CD4-positive, alpha-beta T cell treated with Interleukin-4 for 1 hour (primary cell): ENCODE measurements at places on chromosomes 1 and 21.

GRCh38 chr1:48414264-48414663, 57.7 kb downstream of the SPATA6 start:
- no peak for DNase-seq

DNA sequence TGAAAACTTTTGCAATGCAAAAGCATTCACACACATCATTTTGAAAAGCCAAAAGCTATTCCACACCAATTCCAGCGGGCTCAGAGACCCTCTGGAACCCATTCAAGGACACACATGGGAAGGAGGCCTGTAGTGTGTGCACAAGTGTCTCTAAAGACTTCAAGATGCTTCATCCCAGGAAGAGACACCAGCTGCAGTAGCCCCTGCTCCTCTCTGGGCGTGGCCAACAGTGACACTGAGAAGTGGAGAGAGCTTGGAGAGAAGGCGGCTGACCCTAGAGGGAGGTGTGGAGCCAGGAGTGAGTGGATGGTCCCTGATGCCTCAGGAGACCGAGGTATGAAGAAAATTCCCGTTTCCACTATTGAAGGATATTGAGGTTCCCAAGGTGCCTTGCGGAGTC, 14.9 kb upstream of the TNNI1 start:
- DNase-seq: no peak

DNA sequence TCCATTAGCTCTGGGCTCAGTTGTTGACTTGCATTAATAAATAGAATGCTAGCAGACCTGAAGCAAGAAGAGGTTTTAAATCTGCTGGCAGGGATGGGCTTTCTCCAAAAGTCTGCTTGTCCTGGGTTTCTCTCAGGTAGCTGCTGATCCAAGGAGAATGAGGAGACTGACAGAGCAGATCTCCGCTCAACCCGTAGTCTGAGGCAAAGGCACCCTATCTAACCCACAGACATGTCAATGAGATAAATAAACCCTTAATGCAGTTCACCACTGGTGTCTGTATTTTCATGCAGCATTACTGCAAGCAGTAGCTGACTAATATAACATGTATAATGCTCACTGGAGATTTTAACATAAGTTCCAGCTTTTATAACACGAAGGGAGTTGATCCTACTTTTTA, 44.1 kb upstream of the RGS21 start:
- no peak for DNase-seq

GRCh38 chr1:234584926-234585325, 25.1 kb downstream of the IRF2BP2 start:
- no peak for DNase-seq

DNA sequence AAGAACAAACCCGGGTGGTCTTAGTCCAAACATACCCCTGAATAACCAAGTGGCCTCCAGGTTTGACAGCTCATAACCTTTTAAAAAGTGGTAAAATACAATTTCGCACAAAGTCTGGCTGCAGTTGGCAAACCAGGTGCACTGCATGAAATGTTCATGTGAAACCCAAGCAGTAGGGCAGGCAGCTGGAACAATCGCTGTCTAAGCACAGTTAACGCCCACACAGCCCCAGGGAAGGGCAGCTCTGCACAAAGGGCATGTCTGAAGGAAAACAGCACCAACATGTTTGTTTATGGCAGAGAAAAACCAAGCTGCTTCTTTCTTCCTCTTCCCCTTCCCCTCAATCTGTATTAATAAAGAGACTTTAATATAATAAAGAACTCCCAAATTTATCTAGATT, 49.5 kb downstream of the KIAA1614 start:
- DNase-seq: no peak

DNA sequence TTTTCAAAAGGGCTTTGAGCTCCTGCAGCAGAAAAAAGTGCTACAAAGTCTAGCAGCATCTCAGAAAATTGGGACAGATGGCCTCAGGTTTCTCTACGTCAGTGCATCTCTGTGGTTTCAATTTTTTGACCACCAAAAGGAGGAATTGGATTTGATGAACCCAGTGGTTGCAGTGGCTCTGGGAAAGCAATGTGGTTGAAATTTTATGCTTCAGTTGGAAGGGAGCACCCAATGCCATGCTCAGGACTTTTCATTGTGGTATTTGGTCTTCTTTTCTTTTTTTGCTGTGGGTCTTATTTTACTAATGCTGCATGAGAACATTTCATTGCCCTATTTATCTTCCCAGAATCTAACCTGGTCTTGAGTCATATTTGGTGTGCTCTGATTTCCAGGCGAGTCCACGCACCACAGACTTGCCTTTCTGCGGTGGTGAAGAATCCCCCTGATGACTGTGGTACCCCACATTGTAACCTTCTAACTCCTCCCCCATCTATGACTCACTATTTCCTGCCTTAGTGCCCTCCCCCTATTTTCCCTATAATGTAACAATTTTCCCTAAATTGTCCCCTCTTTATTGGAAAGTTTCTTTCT, 56.7 kb downstream of the S1PR1 start:
- peak; percentile 55 for DNase-seq

DNA sequence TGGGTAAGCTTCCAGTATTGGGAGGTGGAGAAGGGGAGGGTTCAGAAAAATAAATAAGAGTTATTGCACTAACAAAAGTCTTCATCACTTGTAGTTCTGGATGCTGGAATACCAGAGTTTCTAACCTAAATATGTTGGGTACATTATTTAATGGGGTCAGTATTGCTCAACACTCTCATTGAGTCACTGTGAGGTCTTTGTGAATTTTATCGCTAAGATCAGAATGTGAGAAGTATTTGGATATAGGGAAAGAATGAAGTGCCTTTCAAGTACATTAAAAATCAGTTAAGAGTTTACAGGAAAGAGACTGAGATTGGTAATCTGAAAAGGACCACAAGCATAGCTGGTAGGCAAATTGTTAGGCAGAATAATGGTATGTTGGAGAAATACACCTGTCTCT, 8.8 kb downstream of the SNRPE start:
- no peak for DNase-seq

GRCh38 chr21:44301141-44301540, 1.3 kb downstream of the PFKL start:
- no peak for DNase-seq

- no peak for DNase-seq
Observed at GRCh38 chr1:197021716-197022115, 44.4 kb downstream of the CFHR5 start.

DNA sequence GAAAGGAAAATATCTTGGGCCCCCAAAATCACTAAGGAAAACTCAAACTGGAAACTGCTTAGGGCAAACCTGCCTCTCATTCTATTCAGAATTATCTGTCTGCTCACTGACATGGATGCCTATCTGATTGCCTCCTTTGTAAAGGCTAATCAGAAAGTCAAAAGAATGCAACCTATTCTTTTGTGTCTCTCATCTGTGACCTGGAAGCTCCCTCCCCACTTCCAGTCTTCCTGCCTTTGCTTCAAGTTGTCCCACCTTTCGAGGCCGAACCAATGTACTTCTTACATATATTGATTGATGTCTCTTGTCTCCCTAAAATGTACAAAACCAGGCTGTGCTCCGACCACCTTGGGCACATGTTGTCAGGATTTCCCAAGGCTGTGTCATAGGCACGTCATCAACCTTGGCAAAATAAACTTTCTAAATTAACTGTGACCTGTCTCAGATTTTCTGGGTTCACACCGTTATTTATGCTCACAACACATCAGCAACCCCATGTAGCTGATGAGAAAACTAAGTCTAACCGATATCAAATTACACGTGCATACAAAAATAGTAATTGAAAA, 302.3 kb upstream of the NRIP1 start:
- DNase-seq: no peak

DNA sequence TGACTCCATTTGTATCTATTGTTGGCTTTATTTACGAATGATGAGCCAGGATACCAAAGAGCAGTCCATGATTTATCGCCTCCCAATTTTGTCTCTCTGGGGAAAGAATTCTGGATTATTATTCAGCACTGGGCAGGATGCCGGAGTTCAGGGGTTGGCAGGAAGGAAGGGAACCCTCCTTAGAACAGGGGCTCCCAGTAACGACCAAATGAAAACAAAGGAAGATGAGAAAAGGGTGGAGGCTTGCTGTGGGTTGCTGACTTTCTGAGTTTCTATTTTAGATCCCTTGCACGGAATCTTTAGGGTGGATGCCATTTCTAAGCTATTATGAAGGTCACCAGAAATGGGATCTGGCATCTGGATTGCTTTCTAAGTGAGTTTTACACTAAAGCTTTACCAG, 231.2 kb upstream of the LYPLAL1 start:
- DNase-seq: no peak

- no peak for DNase-seq
Observed at GRCh38 chr1:171636141-171636540, 14.1 kb downstream of the MYOCOS start.

- no peak for DNase-seq
Observed at GRCh38 chr1:19596065-19596713, 47.9 kb upstream of the NBL1 start.

- DNase-seq: no peak
Observed at GRCh38 chr21:26057477-26058170, 112.9 kb downstream of the APP start.

- no peak for DNase-seq
Observed at GRCh38 chr1:233904633-233905415, at the start of gene SLC35F3. Gene SLC35F3 (plus strand): TSS chr1:233904676.

DNA sequence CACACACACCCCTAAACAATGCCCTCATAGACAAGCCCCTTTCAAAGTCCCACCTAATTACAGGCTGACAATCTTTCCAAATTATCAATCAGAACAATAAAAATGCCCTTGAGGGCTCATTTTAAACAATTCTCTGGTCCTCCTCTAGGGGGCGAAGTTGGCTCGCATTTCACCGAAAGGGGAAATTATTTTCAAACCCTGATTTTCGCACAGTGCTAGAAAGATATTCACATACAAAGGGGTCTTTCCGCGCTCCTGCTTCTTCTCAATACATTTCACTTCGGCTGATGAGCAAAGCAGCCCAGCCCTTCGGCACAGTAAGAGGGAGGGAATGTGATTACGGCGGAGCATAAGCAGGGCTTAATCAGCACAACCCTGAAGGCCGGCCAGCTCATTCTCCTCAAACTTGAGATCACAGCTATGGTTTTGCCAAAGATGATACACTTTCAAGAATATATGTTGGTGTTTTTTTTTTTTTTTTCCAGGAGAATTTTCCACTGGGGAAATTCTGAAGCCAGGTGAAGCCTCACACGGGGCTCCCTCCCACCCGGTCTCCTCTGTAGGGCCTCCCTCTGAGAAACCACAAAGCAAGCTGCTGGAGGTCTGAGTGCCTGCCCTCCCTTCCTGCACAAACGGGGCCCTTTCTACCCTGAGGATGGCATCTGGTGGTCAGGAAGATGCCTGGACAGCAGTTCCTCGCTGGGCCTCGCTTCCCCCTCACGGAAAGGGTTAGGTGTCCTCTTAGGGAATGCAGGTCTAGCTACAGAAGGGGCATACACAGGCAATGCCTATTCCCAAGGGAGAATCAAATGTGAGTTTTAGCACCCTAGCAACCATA, 66.9 kb downstream of the GNG12 start:
- DNase-seq: peak; percentile 16

DNA sequence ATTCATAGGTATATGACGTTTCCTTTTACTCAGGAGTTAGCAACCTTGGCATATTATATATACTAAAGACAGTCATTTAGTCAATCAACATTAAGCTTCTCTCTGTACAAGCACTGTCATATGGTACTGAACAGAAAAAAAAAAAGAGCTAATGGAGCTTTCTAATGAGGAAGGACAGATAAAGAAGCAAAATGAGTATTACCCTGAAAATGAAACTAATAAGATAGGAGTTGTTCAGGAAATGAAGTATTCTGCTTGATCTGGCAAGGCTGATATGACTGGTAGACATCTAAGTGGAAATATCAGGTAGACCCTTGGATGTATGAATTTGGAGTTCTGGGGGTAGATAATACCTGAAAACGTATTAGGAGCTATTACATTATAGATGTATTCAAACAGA, 4.3 kb upstream of the IKBKE start:
- DNase-seq: no peak

DNA sequence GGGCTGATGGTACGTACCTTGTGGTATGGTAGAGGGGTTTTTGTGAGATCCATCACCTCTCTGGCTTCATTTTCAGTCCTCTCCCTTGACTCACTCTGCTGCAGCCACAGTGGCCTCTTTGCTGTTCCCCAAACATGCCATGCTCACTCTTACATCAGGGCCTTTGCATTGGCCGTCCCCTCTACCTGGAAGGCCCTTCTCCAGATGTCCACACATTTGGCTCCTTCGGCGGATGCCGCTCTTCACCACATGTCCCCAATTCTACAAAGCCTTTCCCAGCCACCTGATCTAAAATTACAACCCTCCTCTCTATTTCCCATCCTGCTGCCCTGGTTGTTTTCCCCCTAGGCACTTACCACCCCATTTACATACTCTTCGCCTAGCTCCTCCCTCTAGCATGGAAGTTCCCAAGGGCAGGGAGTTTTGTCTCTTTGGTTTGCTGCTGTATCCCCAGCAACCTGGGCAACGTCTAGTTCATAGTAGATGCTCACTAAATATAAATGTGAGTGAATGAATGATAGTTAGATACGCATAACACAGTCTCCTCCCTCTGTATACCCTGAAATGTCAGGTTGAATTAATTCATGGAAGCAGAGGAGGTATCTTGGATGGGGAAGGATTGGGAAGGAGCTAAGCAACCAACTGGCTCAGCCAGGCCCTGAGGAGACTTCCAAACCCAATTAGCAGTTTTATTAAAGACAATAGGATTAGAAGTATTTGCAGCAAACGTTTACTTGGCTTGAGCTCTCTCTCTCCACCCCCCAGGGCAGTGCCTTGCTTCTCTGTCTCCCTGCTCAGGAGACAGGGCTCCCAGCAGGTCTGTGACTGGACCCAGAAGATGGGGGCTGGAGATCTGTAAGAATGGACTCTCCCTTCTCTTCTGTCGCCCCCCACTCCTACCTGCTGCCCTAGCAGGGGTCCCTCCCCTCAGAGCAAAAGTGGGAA, 264.2 kb downstream of the GRIK3 start:
- no peak for DNase-seq

GRCh38 chr1:45998020-45998617, 134.3 kb downstream of the PIK3R3 start:
- DNase-seq: no peak

GRCh38 chr1:19861034-19861433, 21.2 kb upstream of the OTUD3 start:
- no peak for DNase-seq

- DNase-seq: no peak
Observed at GRCh38 chr1:219264561-219264960, 90.9 kb downstream of the LYPLAL1 start.

DNA sequence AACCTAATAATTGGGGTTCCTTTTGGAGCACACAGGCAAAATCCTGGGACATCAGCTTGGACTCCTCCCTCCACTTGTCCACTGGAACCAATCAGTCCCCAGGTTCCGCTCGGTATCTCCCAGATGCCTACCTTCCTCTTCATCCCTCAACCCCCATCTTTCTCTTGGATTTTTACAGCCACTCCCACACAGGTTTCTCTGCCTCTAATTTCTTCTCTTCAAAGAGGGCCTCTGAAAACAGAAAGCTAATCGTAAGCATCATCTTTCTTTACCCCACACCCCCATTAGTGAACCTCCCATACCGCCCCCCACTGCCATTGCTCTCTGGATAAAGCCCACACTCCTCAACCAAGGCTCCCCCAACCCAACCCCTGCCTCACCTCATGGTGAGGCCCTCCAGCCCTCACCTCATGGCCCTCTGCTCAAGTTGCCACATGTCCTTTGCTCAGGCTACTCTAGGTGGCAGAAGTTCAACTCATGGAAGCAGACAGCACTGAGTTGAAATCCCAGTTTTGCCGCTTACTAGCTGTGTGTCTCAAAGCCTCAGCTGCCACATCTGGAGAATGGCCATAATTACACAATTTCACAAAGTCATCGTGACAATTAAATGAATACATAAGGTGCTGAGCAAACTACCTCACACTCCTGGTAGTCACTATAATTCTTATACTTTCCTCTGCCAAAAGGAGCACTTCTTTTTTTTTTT, 18.1 kb upstream of the WASF2 start:
- no peak for DNase-seq
